Hematopoietic multipotent progenitor cell treated with erythropoietin and hydrocortisone succinate and interleukin-3 and kit ligand, for 6 days (in vitro differentiated cells): ENCODE measurements at places on chromosomes 7 and 10.

DNA sequence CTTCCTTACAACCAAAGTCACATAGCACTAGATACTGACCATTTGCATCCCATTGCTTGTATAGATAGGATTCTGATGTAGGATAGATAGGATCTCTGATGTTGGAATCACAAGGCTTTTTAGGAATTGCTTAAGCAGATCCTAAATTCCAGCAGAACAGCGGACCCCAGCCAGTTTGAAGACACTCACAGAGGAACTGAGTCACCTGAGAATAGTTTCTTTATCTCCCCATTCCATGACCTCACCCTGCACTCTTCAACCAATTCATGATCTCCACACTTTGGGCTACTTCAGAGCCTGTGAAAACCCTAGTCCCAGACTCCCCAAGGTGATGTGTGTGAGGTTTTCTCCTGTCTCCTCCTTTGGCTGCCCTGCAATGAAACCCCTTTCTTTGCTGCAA is 179.4 kb downstream of the CNTNAP2 start:
- no peak for DNase-seq

- peak; percentile 71 for DNase-seq
Observed at GRCh38 chr10:24383681-24384106, 174.8 kb downstream of the KIAA1217 start.

DNA sequence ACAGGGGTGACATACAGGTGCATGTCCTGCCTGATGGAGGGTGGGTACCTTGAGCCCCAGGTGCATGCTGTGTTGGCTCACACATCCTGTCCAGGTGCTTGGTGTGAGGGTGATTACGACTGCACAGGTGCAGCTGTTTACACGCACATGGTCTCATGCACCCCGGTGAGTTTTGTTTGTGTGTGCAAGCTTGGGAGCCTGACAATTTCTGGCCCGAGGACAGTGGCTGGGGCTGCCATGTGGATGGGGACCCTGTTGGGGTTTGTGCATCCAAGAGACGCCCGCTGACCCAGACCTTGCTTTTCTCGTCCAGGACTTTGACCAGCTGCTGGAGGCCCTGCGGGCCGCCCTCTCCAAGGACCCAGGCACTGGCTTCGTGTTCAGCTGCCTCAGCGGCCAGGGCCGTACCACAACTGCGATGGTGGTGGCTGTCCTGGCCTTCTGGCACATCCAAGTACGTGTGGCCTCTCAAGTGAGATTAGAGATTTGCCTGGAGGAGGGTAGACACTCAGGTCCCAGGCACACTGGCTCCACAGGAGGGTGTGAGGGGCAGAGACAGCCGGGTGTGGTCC is 61.7 kb downstream of the PRF1 start:
- no peak for DNase-seq

- no peak for DNase-seq
Observed at GRCh38 chr7:84104826-84105225, 89.8 kb downstream of the SEMA3A start.

DNA sequence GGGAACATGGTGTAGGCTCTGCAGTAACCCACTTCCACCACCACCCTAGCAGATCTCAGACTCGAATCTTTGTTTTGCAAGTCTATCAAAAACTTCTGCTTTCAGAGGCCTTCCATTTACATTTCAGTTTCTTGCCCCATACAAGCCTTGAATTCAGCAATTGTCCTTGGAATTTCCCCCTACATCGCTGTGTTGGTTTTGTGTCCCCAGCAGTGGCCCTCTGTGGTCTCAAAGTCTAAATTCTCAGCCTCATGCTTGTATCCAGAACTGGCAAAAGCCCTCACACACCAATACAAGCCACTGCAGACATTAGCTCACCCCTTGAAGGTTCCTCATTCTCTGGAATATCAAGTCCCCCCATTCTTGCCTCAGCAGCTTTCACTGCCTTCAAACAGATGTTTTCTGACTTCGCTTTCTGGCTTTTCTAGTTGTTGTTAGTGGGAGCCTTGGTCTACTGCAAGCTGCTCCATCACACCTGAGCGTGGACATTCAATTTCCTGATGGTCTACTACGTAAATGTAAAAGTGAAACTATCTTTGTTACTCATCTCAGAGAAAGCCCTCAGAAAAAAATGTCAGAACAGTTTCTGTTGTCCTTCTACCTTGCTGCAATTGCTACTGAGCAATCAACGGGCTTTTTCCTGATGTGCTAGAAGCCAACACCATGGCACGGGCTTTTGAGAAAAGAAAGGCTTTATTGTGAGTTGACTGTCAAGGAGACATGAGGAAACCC is 1.8 kb upstream of the NUB1 start:
- DNase-seq, result peak; percentile 43

DNA sequence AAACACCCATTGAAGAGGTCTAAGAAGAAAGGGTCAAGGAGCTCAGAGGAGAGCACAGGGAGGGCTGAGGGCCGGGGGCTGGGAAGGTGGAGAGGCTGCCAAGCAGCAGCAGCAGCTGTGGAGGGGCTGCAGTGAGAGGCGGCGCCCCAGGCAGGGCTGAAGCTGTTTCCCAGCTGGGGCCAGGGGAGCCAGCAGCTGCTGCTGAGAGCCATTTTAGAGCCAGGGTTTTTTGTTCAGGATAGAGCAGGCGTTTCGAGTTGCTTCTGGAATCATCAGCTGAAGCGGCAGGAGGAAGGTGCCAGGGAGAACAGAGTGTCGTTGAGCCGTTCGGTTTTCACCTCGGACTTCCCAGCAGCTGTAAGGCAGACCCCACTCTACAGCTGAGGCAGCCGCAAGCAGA is 62.7 kb downstream of the LANCL2 start:
- no peak for DNase-seq

DNA sequence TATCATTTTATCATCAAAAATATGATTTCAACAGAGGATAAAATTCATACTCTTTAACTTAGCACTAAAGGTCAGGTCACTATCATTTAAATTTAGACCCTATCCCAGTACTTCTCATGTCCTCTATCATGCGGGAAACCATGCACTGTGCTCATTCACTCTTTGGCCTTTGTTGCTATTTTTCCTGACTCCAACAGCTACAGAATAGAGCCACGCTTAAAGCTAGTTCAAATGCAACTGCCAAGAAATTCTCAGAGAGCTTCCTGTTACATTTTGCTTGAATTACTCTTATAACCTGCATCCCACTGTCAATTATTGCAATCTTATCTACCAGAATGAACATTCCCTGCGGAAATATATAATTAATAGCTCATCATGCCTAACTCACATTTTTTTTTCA is 58.3 kb downstream of the SEMA3A start:
- no peak for DNase-seq

DNA sequence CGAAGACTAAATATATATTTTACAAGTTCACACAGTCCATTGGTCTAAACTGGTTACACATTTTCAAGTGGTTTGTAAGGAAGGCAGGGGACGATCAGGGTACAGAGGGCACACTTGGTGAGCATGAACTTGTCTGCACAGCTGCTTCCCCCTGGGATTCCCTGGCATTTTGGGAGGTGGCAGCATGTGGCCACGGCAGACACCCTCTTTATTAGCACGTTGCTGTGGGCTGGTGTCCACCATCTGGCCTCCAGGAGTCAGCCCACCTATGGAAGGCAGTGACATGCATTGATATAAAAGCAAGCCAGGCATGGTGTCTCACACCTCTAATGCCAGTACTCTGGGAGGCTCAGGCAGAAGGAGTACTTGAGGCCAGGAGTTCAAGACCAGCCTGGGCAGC is 350.2 kb downstream of the TYW1 start:
- no peak for DNase-seq

- no peak for DNase-seq
Observed at GRCh38 chr7:29332875-29333855, 138.6 kb downstream of the CHN2 start.

- peak; percentile 85 for DNase-seq
Observed at GRCh38 chr7:111486472-111487142, 75.7 kb downstream of the IMMP2L start.

GRCh38 chr7:157580324-157580723 is 243.5 kb downstream of the DNAJB6 start:
- no peak for DNase-seq

DNA sequence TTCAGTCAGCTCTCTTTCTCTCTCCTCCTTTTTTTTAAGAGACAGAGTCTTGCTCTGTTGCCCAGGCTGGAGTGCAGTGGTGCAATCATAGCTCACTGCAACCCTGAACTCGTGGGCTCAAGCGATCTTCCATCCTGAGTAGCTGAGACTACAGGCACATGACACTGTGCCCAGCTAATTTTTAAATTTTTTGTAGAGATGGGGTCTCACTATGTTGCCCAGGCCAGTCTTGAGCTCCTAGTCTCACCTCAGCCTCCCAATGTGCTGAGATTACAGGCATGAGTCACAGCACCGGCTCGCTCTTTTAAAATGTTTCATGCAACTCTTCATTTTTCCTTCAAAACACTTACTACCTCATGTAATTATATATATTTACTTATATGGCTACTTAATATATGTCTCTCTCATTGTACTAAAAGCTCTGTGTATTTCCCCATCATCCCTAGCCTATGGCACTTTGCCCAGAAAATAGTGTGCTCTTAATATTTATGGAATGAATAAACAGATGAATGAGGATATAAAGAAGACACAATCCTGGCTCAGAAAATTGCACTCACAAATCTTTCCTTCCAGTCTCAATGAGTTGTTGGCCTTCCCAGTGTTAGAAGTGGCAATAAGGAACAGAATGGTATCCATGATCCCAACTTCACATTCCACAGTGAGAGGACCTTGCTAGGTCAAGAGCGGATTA is 33.9 kb downstream of the EBLN1 start:
- DNase-seq, result no peak

DNA sequence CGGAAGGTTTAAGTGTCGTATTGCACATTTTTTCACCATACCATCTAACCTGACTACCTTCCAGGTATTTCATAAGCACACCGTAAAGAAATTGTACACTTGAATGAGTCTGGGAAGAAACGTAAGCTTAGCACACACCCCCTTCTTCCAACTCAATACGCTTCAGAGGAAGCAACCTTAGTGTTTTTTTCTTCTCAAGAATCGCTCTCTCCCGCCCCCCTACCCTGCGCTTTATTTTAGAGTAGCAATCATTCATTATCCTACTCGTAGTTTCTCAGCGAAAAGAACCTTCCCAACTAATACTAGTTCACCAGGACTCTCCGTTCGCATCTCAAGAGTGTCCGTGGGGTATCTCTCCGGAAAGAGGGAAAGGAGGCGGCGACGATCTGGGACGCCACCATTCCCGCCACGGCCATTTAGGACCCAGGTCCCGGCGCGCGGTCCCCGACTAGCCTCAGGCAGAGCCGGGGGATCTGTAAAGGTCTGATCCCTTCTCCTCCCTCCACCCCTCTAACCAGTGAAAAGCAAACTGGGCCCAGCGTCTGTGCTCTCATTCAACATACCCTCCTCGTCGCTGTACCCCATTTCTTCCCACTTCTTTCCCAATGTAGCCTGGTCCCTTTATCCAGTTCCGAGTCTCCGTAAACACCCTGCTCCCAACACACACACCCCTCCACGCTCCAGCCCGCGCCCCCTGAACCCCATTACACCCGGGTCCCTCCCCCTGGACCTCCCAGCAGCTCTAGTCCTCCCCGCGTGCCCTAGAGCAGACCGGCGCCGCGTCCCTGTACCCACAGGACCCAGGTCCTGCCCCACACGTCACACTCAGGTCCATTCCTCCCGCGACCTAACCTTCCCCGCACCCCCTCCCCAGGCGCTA is 16.0 kb downstream of the MYOZ1 start:
- DNase-seq, result peak; percentile 68

DNA sequence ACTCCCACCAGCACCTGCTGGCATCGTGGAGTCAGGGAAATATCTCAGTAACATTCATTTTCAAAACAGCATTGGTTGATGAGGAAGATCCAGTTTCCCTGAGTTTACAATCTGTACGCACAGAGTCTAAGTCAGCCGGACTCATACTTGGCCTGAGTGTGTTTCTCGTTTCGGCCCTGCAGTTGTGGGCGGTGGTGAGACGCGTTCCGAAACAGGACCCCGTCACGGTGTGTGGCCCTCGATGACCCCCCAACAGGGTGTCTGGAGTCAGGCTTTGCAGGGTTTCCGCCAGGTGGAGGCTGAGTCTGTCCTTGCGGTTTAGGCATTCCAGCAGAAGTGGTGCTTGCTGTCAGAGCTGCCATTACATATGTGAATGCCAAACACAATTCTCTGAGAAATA is 317.5 kb downstream of the DNAJB6 start:
- no peak for DNase-seq

GRCh38 chr10:123250640-123251039 is 96.4 kb downstream of the BUB3 start:
- DNase-seq, result no peak

- DNase-seq, result no peak
Observed at GRCh38 chr10:92644921-92645320, 44.8 kb upstream of the HHEX start.

GRCh38 chr10:974038-974784 is 14.0 kb upstream of the GTPBP4 start:
- DNase-seq, result no peak

GRCh38 chr7:16028636-16029035 is 342.2 kb upstream of the MEOX2 start:
- no peak for DNase-seq

DNA sequence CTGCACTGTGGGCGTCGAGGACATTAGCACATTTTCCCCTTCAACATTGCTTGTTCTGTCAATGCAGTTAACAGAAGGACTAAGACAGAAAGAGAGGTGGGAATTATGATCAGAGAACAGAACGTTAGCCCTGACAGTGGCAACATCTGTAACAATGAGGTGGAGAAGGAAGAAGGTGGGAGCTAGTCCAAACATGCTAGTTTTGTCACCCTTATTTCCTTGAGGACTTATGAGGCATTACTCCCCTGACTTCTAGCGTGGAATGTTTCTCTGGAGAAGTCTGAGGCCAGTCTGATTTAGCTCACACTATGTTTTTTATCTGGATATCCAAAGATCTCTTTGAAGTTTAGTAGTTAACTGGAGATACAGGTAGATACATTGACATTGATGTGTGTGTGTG is 73.4 kb downstream of the ZMYND11 start:
- no peak for DNase-seq

DNA sequence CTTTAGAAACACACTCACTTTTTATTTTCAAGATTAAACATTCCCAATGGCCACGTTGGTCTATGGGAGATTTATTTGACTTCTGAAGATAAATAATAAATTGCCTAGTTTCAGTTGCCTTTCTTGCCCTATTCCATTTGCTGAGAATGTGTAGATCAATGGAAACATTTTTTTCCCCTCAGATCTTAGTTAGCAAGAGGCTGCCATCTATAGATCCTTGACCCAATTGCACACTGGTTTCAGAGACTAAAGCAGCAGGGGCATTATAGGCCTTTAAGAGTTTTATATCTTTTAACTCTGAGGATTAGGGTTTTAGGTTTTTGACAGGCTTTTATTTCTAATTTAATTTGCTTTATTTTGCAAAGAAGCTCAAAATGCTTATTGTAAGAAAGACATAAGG is 163.2 kb upstream of the GPR26 start:
- DNase-seq, result no peak

- peak; percentile 68 for DNase-seq
Observed at GRCh38 chr7:50552921-50553320, 12.3 kb downstream of the DDC start.

- no peak for DNase-seq
Observed at GRCh38 chr7:68692511-68692910, 905.8 kb upstream of the AUTS2 start.

GRCh38 chr7:134907000-134907399 is 79.3 kb upstream of the AGBL3 start:
- no peak for DNase-seq

- no peak for DNase-seq
Observed at GRCh38 chr10:110003524-110003885, 4.3 kb upstream of the ADD3 start.

- DNase-seq, result peak; percentile 36
Observed at GRCh38 chr7:69892790-69893189, 294.5 kb downstream of the AUTS2 start.

GRCh38 chr7:97145068-97145467 is 27.6 kb downstream of the SDHAF3 start:
- peak; percentile 68 for DNase-seq
